ENCODE measurements at places on chromosomes 5 and 9. TPM values are rescaled to one million over a fixed set of nuclear protein-coding genes. Genes with fewer than 3 reads are reported as not detected.

The NTRK2 gene
- polyA plus RNA-seq = 1.2 TPM

DNA sequence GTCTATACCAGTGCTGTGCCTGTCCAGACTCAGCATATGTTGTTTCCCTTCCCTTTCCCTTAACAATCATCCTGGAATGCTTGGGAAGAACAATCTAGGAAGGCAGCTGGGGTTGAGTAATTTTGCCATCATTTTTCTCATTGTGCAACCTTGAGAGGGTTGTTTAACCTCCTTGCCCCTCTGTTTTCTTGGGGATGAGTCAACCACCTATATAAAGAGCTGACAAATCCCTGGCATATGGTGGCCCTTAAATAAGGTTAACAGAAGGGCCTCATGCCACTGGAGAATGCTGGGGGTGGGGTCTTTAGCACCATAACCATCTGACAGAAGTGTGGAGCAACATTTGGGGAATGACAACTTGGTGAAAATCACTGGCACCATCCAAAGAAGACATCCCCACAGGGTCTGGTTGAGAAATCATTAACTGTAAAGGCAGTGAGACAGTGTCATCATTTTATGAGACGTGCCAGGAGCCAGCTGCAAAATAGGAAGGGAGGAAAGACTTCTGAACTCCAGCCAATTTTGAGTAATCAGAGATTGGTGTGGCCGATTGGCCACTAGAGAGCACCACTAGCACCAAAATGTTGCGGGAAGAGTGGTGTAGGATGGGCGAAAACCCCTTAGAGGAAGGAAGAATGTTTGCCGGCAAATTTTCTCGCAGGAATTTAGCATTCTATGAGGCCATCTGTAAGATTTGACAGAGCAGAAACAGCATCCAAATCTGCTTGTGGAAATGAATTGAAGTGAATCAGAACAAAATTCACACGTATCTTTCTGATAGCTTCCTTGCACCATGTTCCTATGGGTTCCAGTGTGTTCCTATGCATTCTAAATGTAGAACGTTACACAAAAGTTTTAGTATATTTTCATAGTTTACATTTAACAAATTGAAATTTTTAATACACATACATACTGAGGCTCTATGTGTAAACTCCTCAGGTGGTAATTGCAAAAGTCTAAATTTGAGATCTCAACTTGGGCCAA, 113.8 kb downstream of the MSX2 start:
- no peak for DNase-seq
- no peak overlapping the region for H3K27ac ChIP-seq
- H3K4me3 ChIP-seq = no peak overlapping the region
- H3K27me3 ChIP-seq = no peaks in the 10 kb centered on the region
- no peaks in the 10 kb centered on the region for H3K4me1 ChIP-seq

- DNase-seq = no peak
- H3K4me1 ChIP-seq = no peaks in the 10 kb centered on the region
- H3K27me3 ChIP-seq = no peaks in the 10 kb centered on the region
- no peak overlapping the region for H3K4me3 ChIP-seq
- H3K36me3 ChIP-seq = no peaks in the 10 kb centered on the region
- no peak overlapping the region for H3K27ac ChIP-seq
These were observed 131.4 kb downstream of the FGF10 start for GRCh38 chr5:44257653-44258365.

DNA sequence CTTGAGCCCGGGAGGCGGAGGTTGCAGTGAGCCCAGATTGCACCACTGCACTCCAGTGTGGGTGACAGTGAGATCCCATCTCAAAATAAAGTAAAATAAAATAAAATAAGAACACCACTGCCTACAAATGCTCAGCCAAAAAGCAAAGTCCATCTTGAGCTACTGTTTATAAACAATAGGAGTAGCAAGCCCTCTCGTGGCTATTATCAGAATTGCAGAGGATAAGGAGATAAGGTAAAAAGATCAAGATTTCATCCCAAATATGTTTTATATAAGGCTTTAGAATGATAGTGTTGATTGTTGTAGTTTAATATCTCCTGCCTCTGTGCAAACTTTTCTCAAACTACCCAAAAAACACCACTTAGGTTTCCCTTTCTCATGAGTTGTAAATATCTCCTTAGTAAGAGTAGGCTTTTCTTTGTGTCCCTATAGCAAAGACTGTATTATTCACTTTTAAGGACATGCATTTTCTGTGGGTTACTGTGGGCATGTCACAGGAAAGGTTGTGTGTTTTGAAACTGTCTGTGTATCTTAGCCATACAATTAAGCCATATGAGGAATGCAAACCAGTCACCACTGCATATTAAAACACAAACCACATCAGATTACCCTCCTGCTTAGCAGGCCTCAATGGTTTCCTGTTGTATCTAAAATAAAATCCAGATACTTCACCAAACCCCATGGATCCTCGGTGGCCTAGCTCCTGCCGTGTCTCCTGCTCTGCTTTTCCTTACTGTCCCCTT, 31.8 kb upstream of the CKS2 start:
- no peaks in the 10 kb centered on the region for H3K27me3 ChIP-seq
- no peak overlapping the region for H3K4me3 ChIP-seq
- peaks cover 10% of the 10 kb centered on the region for H3K4me1 ChIP-seq
- no peak overlapping the region for H3K27ac ChIP-seq
- DNase-seq = peak; percentile 61

DNA sequence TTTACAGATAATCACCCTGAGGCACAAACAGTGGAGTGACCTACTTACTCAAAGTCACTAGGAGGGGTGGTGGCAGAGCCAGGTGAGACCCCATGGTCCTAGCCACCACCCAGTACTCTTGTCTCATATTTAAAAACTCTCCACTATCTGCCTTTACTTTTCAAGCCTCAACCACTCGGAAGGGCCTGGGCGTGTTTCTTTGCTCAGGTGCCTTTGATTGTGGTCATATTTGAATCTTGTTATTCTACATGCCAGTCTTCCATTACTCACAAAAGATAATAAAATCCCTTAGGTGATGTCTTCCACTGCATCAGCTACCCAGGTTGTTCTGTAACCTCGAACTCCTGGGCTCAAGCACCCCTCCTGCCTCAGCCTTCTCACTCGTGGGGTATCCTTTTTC, 20.7 kb upstream of the TRIM36 start:
- no peaks in the 10 kb centered on the region for H3K4me1 ChIP-seq
- H3K27ac ChIP-seq = no peak overlapping the region
- H3K4me3 ChIP-seq = no peak overlapping the region
- no peak for DNase-seq
- no peaks in the 10 kb centered on the region for H3K36me3 ChIP-seq

DNA sequence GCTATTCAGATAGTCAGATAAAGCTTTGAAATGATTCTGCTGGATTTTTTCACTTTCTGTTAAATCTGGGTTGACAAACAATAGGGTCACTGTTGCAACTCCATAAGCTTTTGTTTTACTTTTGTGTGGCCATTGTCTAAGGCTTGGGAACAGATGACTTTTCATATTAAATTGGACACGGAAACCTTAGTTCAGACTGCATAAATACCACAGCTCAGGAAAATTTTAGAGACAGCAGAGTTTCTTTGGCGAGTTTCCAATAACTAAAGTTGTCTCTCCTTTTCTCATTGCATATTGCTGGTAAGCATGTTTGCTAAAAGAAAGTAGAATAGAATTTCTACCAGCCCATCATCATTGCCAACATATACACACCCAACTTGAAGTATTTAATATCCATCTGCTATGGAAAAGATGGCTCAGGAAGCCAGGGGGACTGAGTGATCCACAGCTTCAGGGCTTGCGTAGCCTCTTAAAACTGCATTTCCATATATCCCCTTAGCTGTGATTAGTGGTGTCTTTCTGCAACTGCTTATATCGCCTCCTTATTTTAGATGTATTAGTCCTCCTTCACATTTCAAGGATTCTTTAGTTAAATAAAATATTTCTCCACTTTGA, 168.2 kb downstream of the ARHGAP26 start:
- no peaks in the 10 kb centered on the region for H3K4me1 ChIP-seq
- no peak for DNase-seq
- H3K27me3 ChIP-seq = no peaks in the 10 kb centered on the region
- H3K4me3 ChIP-seq = no peak overlapping the region

Measured in adrenal gland (tissue), 19 donors.